ENCODE measurements at places on chromosomes 1 and 21. TPM values are rescaled to one million over a fixed set of nuclear protein-coding genes. Genes with fewer than 3 reads are reported as not detected.

Gene CPT2
- 14.9 TPM for total RNA-seq

Gene DMBX1
- total RNA-seq: 0.38 TPM

Gene VHLL
- total RNA-seq: not detected

Gene SELP
- total RNA-seq: 0.45 TPM

Gene TNNT2
- not detected for total RNA-seq

DNA sequence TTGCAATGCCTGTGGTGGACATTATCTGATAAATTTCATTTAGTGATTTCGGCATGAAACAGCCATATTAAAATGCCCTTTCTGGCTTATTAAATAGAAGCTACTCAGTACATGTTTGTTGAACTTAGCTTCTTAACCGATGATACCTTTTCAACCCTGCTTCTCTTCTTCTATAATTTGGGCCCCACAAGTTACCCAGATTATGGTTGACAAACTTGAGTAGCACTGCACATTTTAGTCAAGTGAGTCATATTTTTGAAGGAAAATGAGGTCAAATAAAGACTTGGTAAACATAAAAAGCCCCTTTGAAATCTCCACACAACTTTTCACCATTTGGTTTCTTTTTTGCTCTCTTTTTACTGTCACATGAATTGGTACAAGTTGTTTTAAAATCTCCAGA, 33.8 kb downstream of the GIPC2 start:
- no peak for DNase-seq
- peaks cover 15% of the 10 kb centered on the region for H3K4me1 ChIP-seq
- no peaks in the 10 kb centered on the region for H3K36me3 ChIP-seq
- no peak overlapping the region for H3K4me3 ChIP-seq
- H3K27me3 ChIP-seq: peaks cover 2% of the 10 kb centered on the region

- no peak overlapping the region for H3K4me3 ChIP-seq
- H3K36me3 ChIP-seq: no peaks in the 10 kb centered on the region
- DNase-seq: no peak
- no peak overlapping the region for H3K27ac ChIP-seq
Measured at GRCh38 chr1:2477791-2478499, 1.9 kb downstream of the PLCH2 start.

Data from activated CD4-positive, alpha-beta memory T cell treated with anti-CD3 and anti-CD28 coated beads, Interleukin-2, amount 10 ng/mL, durations not matched to agents 7 days and 5 days (primary cell).